Foreskin fibroblast (primary cell): ENCODE measurements at places on chromosomes 13 and 19.

GRCh38 chr19:30898353-30899103 is 450.7 kb downstream of the TSHZ3 start:
- DNase-seq, result no peak

DNA sequence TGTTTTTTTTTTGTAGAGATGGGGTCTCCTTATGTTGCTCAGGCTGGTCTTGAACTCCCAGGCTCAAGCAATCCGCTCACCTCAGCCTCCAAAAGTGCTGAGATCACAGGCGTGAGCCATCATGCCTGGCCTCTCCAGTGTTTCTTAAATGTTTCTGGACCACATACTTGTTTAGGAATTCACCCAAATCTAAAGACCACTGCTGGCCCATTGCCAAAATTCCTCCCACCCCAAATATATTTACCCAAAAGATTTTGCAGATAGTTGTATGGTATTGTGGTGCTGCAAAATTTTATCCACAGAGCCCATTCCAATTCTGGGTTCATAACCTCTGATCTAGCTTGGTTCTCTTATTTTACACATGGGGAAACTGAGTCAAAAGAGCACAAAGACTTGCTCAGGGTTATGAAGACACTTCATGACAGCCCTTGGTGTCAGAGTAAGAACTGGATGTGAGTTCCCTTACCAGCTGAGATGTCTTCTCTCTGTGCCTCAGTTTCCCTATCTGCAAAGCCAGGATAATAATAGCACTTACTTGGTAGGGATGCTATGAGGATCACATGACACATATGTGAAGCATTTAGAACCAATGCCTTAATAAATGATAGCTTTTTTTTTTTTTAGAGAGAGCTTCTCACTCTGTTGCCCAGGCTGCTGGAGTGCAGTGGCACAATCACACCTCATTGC is 10.9 kb downstream of the NFILZ start:
- no peak for DNase-seq

GRCh38 chr13:94588541-94588940 is 7.4 kb downstream of the TGDS start:
- DNase-seq, result no peak

- DNase-seq, result peak; percentile 32
Observed at GRCh38 chr19:34468409-34468808, 13.1 kb upstream of the WTIP start.

- DNase-seq, result no peak
Observed at GRCh38 chr13:79190932-79191331, 215.1 kb downstream of the RBM26 start.

- no peak for DNase-seq
Observed at GRCh38 chr13:72686766-72687165, 40.7 kb downstream of the MZT1 start.

- no peak for DNase-seq
Observed at GRCh38 chr19:37899966-37900365, 6.4 kb downstream of the WDR87 start.

- no peak for DNase-seq
Observed at GRCh38 chr13:72886272-72887067, 104.5 kb downstream of the PIBF1 start.

DNA sequence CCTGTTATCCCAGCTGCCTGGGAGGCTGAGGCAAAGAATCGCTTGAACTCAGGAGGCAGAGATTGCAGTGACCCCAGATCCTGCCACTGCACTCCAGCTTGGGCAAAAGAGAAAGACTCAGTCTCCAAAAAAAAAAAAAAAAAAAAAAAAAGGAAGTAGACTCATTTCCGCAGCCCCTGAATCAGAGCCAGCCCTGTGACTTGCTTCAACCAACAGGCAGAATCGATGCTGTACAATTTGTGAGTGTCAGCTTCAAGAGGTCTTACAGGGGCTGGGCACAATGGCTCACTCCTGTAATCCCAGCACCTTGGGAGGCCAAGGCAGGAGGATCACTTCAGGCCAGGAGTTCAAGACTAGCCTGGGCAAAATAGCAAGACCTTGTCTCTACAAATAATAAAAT is 12.8 kb downstream of the ANKRD27 start:
- peak; percentile 38 for DNase-seq

DNA sequence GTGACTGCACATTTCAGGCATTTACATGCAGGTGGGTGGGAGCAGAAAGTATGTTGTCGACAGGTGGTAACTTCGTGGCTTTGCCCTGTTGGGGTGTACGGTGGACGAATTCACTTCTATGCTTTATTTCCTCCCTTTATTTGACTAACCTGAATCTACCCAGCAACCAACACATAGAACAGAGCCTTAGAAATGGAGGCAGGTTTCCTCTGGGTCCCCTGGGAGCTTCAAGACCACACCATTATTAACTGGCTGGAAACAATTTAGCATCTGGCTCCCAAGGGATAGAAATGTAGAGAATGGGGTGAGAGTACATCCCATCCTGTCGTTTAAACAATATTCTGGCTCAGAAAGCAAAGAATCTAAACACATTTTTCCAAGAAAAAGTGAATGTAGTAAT is 244.4 kb downstream of the DLEU7 start:
- no peak for DNase-seq

GRCh38 chr19:12676384-12676792 is 5.3 kb downstream of the DHPS start:
- DNase-seq, result peak; percentile 59

- no peak for DNase-seq
Observed at GRCh38 chr19:49872245-49873128, 4.7 kb downstream of the AKT1S1 start.

GRCh38 chr13:103272770-103273169 is 206.6 kb upstream of the SLC10A2 start:
- DNase-seq, result peak; percentile 18

- DNase-seq, result no peak
Observed at GRCh38 chr13:94454906-94455305, 24.6 kb downstream of the DCT start.

GRCh38 chr13:103663996-103664395 is 597.8 kb upstream of the SLC10A2 start:
- no peak for DNase-seq

- no peak for DNase-seq
Observed at GRCh38 chr19:2592824-2593223, 109.7 kb downstream of the GNG7 start.

DNA sequence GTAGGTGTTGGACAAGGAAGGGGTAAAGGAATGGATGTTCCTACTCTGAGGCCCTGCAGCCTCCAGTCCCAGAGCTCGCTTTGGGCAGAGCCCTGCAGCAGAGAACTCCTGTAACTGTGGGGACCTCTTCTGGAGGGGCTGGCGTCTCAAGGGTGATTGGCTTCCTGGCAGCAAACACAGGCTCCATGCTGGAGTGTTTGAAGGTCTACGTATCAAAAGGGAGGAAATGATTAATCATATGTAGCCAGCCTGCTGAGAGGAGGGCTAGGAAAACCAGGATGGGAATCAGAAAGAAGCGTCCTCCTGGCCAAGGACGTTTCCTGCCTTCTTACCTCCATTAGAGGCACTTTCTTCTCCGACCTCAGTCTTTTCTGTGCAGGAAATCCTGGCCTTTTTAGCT is 208.5 kb downstream of the TSHZ3 start:
- peak; percentile 26 for DNase-seq

DNA sequence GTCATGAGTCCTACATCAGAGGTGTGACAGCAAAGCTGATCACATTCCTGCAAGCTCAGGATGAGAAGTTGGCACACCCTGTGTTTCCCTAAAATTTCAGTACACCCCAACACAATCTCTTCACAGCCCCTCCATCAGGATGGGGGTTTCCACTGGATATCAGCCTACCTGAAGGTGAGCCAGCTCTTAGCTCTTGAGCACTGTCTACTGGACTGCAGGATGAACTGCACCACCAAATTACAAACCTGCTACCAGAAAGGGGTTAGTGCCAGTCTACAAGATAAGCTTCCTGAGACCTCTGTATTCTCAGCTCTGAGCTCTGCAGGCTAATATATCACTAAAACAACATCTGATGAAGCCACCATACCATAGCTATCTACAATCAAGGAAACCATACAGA is 1616.2 kb upstream of the SPRY2 start:
- no peak for DNase-seq

DNA sequence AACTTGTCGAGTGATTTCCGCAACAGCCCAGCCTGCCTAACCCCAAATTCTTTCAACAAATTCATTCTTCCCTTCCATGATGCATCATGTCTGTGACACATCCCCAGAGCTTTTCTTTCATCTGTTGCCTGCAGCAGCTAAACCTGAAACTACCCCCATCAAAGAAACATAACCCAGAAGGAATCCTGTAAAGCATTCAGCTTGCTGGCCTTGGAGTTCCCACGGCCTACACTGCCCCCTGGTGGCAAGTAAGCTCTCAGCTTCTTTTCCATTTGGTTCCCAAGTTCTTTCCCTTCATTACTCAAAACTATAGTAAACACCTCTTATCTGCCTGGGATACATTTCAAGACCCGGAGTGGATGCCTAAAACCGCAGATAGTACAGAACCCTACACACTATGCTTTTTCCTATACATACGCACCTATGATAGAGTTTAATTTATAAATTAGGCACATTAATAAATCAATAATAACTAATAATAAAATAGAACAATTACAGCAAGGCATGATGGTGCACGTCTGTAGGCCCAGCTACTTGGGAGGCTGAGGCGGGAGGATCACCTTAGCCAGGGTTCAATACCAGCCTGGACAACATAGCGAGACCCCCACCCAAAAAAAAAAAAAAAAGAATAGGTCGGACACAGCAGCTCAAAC is 7.4 kb downstream of the ETHE1 start:
- peak; percentile 85 for DNase-seq

DNA sequence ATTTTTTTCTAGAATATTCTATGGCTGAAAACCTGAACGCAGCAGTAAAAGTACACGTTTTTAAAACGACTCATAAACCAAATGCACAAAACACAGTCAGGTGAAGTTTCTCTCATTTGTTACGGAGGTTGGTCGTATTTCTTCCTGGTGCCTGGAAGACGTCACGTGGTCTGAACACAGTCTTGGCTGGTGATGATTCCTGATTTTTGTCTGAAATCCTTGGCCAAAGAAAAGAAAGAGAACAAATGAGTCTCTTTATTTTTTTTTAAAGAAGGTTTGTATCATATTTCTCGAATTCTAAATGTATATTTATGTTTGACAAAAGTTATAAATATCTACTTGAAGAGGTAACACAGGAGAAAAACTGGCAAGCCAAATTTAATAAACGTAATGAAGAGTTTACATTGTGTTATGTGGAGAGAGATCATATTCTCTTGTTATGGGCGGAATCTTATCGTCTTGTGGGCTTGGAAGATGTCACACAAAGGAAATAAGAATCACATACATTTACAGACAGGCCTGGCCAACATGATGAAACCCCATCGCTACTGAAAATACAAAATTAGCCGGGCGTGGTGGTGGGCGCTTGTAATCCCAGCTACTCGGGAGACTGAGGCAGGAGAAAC is 10.0 kb upstream of the PNMA8A start:
- peak; percentile 61 for DNase-seq

GRCh38 chr19:35645680-35646511 is 2.2 kb upstream of the COX6B1 start:
- DNase-seq, result no peak

GRCh38 chr19:35843676-35844481 is 8.4 kb downstream of the NPHS1 start:
- no peak for DNase-seq

GRCh38 chr13:98060282-98060681 is 82.6 kb upstream of the FARP1 start:
- no peak for DNase-seq

- DNase-seq, result peak; percentile 17
Observed at GRCh38 chr19:47257411-47258169, 1.3 kb downstream of the CCDC9 start.

- DNase-seq, result peak; percentile 33
Observed at GRCh38 chr13:109204252-109204651, 574.8 kb downstream of the MYO16 start.

DNA sequence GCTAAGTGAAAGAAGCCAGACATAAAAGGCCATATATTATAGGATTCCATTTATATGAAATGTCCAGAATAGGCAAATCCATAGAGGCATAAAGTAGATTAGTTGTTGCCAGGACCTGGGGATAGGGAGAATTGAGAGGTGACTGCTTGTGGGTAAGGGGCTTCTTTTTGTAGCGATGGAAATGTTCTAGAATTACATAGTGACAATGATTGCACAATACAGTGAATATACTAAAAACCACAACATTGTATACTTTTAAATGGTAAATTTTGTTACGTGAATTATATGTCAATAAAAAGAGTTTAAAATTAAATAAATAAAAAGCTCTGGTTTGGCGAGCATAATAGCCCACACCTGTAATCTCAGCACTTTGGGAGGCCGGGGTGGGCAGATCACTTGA is 486.8 kb downstream of the KLF12 start:
- no peak for DNase-seq

DNA sequence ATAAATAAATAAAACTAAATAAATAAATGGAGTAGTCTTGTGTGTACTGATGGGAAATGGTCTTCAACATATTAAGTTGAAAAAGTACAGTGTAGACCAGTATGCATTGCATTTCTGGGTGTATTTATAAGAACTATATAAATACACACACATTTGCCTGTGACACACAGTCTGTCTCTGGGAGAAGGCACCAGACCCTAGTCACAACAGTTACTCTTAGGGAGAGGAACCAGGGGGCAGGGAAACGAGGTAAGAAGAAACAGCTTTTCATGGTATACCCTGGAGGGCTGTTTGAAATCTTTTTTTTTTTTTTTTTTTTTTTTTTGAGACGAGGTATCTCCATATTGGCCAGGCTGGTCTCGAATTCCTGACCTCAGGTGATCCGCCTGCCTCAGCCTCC is 2.8 kb upstream of the S1PR2 start:
- DNase-seq, result no peak

GRCh38 chr19:38224014-38224862 is at the start of gene DPF1:
TSS of gene DPF1 (minus strand) at chr19:38224222. CDS start at chr19:38224142, 80 bp downstream.
- peak; percentile 76 for DNase-seq

GRCh38 chr19:9061879-9062278 is 25.0 kb upstream of the OR1M1 start:
- no peak for DNase-seq

GRCh38 chr13:44449999-44450821 is 76.6 kb downstream of the SERP2 start:
- no peak for DNase-seq

- no peak for DNase-seq
Observed at GRCh38 chr13:28967029-28967915, 147.1 kb downstream of the MTUS2 start.
